ENCODE measurements at places on chromosomes 11 and 22.

DNA sequence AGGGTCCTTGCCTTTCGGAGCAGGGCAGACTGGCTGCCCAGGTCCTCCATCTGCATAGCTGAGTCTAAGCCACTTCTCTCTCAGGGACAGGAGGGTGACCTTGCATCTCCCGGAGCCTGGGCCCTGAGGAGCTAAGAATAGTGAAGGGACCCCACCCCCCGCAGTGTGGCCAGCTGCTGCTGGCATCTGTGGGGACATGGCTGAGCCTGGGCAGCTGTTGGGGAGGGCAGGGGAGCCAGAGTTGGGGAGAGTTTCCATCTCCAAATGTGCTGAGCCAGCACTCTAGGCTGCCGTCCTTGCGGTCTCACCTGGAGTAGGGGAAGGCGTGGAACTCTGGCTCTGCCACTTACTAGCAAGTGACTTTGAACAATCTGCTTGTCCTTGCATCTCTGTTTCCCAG lies 34.8 kb upstream of the SHISAL1 start:
- peak; percentile 65 for DNase-seq

DNA sequence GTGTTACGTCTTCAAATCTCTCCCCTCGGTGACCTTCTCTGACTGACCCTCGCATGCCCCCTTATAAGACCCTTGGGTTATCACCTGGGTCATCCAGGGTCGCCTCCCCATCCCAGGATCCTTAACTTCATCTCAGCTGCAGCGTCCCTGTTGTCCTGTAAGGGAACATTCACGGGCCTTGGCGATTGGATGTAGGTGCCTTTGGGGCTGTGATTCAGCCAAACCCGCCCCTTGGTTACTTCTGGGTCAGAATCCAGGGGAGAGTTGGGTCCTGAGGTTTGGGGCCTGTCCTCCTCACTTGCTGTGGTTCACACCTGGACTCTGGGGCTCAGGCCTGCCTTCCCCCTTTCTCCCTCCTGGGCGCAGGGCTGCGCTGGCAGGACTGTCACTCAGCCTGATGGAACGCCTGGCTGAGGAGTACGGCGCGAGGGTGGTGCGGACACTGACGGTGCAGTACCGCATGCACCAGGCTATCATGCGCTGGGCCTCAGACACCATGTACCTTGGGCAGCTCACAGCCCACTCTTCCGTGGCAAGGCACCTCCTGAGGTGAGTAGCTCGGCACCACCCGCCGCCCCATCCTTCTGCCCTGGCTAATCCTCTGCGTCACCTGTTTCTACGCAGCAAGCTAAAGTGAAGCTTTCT lies 29.4 kb downstream of the IGHMBP2 start:
- DNase-seq: no peak

- no peak for DNase-seq
Observed at GRCh38 chr11:34464591-34465051, 25.9 kb downstream of the CAT start.

GRCh38 chr11:100467821-100468508 lies 219.1 kb upstream of the ARHGAP42 start:
- DNase-seq: no peak

DNA sequence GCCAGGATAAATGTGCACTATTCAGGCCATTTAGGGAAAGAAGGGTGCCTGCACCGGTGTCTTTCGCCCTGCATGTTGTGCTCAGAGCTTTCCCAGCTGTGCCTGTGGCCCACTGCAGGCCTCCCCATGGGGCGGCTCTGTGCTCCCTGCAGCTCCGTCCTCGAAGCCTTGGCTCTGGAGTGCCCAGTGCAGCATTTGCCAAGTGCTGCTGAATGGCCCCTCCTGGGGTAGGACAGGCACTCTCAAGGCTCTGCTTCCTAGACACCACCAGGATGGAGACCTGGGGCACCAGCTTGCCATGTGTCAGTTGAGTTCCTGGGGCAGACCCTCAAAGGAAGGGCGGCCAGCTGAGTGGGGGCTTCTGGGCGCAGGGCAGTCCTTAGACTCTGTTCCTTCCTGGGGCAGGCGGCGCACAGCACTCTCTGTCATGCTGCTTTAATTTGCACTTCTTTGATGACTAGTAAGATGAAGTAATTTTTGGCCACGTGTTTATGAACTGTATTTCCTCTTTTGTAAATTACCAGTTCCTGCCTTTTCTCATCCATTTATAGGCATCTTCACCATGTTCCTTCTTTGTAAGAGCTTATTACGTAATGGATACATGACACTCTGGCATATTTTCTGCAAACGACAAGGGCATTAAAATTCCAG lies 32.1 kb upstream of the GNB1L start:
- DNase-seq: no peak

DNA sequence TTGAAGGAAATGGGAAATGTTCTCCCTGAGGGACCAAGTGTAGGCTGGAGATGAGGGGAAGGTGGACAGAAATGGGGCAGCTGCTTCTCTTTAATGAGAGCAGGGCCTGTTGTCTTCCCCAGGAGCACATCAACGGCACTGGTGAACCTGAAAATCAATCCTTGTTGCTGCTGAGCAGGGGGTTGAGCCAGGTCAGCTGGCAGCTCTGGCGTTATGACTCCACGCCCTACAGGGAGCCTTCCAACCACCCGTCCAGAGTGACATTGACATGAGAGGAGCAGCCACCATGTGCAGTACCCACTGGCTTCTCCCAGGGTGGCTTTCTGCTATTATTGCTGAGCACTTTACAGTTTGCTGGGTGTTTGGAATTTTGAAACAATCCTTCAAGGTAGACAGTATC lies 116.9 kb upstream of the LDLRAD3 start:
- DNase-seq: no peak

DNA sequence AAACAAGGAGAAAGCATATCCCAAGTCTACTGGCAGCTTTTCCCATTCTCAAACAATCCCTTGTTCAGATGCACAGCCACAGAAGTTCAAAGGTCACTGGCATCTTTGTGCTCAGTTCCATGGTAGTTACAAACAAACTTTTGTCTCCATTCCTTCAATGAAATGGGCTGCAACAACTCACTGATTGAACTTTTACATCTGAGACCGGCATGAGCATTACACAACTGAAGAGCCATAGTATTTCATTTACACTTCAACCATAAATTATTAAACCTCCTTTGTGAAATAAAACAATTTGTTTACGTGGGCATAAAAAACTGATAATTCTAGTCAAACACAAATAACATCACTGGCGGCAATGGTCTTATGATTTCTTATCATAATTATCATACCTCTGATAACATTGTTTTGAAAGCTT lies 67.8 kb upstream of the ARHGAP32 start:
- DNase-seq: no peak

- no peak for DNase-seq
Observed at GRCh38 chr22:29023172-29023796, 38.3 kb downstream of the C22orf31 start.

DNA sequence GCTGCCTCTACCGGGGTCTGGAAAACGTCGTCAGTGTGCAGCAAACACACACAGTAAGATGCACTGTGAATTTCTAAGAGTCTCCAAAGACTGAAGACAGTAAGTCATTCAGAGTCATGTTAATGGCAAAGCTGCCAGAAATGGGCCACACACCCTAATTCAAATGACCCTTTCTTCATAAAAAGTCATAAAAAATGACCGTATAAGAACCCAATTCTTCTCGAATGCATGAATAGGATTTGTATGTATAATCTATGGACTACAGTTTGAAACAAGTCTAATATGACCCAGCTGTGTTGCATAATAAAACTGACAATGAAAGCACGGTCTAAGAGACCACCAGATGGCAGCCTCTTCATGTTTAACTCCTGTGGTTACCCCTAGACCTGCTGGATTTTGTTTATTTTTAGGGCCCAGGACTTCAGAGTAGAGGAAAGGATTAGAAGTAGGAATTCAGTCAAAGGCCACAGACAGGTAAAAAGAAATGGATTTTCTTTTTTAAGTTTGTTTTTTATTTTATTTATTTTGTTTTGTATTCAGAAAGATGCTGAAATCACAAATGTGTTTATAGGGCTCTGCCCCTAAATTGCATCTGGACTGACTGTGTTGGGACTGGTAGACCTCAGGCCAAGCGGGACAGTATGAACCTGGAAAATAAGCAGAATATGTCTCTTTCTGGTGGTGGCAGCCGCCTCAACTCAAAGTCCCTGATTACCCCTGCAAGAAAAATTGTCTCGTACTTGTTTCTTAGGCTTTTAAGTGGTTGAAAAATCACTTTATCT lies 32.1 kb upstream of the SLC5A12 start:
- DNase-seq: peak; percentile 84

DNA sequence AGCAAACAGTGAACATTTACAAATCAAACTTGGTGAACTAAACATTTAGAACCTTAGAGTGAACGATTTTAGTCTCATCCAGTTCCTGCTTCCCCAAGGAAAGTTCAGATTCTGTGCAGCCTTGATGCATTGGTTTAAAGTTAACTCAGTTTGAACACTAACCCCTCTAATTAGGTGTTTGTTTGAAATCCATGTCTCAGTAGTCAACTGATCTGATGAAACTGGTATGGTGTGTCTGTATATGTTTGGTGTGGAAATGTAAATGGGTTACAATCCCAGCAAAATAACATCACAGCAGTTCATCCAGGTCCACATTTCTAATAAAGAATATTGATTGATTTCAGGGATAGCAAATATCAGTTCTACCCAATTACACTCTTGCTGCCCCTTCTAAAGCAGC lies 532.0 kb downstream of the NTM start:
- DNase-seq: no peak

GRCh38 chr11:128779036-128779435 lies 85.2 kb downstream of the FLI1 start:
- no peak for DNase-seq

DNA sequence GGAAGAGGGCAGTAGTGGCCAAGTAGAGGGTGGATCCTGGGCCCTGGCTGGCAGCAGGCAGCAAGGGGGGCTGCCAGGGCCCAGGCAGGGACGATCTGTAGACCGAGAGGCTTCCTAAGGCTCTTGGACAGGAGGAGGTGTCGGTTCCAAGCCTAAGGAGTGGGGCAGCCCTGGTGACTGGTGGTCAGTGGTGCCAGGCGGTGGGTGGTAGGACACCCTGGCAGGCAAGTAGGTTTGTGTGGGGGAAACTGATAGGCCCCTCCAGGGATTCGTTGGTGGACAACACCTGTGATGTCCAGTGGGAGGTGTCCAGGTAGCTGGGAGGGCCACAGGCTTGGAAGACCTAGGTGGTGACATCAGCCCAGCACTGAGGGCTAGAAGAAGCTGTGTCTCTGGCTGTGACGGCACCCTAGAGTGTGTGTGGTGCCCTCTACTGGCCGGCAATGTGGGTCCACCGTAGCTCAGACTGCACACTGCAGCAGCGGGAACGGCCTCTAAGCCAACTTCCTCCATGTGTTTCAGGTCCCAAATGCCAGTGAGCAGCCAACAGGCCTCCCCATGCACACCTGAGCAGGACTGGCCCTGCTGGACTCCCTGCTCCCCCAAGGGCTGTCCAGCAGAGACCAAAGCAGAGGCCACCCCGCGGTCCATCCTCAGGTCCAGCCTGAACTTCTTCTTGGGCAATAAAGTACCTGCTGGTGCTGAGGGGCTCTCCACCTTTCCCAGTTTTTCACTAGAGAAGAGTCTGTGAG lies 9.4 kb upstream of the SAMM50 start:
- DNase-seq: no peak

Data from NCI-H2171 treated with DMSO at 0.1 percent for 48 hours (cell line).